ENCODE measurements at places on chromosomes 16 and 17.

GRCh38 chr17:20174588-20175265 lies 165.6 kb downstream of the SPECC1 start:
- DNase-seq: no peak

DNA sequence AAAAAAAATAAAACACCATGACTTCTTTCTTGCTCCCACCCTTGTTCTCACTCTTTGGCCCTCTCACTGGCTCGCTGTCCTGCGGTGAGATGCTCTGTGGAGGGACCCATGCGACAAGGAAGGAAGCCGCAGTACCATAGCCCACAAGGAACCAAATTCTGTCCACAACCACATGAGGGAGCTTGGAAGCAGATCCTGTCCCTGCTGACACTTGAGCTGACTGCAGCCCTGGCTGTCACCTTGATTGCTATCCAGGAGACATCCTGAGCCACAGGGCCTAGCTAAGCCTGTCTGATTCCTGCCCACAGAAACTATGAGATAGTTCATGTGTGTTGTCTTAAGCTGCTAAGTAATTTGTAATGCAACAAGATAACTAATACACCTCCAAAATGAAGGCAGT lies 4.8 kb upstream of the MT2A start:
- DNase-seq: no peak

GRCh38 chr16:87101903-87102302 lies 215.3 kb downstream of the C16orf95 start:
- no peak for DNase-seq

DNA sequence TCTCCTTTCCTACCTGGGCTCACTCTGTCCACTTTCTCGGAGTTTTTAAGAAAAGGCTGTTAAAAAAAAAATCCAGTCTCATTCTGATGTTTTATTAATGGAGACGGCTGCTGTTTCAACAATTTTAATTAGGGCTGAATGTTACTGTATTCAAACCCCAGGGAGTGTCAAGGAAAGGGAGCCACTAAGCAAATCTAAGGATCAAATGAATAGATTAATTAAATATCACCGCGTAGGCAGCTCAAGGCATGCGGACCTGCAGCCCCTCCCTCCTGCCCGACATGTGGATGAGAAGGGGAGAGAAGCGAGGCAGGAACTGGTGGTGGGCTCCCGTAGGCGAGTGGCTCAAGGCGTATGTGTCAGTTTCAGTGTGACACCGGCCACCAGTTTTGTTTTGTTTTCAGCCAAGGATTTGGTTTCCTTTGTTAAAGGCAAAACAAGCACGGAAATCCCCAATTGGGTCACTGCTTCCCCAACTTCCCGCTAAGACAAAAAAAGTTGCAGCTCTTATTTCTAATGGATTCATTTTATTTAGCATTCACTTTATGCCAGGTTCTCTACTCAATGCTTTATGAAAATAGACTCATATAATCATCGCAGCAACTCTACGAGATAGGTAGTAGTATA lies 110.6 kb downstream of the GP2 start:
- DNase-seq: no peak

DNA sequence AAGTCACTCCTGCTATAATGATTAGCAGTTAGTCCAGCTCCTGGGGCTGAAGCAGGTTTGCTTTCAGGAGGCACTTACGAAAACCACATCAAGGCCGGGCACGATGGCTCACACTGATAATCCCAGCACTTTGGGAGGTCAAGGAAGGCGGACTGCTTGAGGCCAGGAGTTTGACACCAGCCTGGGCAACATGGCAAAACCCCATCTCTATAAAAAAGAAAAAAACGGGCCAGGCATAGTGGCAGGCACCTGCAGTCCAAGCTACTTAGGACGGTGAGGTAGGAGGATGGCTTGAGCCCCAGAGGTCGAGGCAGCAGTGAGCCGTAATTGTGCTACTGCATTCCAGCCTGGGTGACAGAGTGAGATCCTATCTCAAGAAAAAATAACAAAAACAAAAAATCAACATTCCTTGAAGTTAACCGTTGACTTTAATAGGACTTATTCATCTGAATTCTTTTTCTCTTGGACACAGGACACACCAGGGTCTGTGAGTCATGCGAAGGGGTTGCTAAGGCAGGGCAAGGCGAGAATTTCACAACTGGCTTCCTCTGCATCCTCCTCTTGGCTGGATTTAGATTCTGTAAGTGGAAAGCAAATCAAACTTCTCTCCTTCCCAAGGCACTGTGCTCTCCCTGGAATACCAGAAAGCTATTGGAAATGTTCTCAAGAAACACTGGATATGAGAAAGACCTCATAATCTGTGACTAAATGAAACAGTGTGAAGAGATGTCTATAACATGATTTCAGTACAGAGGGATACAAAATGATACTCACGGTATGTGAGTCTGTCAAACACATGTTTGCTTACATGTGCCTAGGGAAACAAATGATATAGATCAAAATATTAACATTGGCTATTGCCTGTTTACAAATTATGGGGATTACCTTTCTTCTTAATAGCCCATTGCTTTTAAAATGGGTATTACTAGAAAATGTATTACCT lies 99.5 kb downstream of the SYCE1L start:
- DNase-seq: peak; percentile 68

- DNase-seq: peak; percentile 100
These were observed at the start of gene COQ7 for GRCh38 chr16:19067349-19068236. Gene COQ7, plus strand, starts transcription at chr16:19067614. Its CDS starts 51 bp downstream, at chr16:19067665.

- no peak for DNase-seq
These were observed 1.4 kb downstream of the HAGHL start for GRCh38 chr16:728131-728889.

GRCh38 chr16:25081702-25082101 lies 29.8 kb upstream of the LCMT1 start:
- no peak for DNase-seq

- no peak for DNase-seq
These were observed 90.9 kb upstream of the BCAR1 start for GRCh38 chr16:75342308-75342811.

- DNase-seq: no peak
These were observed 240.1 kb downstream of the SLC39A11 start for GRCh38 chr17:72852277-72852938.

- DNase-seq: no peak
These were observed 1.3 kb downstream of the GNGT2 start for GRCh38 chr17:49209061-49209571.

DNA sequence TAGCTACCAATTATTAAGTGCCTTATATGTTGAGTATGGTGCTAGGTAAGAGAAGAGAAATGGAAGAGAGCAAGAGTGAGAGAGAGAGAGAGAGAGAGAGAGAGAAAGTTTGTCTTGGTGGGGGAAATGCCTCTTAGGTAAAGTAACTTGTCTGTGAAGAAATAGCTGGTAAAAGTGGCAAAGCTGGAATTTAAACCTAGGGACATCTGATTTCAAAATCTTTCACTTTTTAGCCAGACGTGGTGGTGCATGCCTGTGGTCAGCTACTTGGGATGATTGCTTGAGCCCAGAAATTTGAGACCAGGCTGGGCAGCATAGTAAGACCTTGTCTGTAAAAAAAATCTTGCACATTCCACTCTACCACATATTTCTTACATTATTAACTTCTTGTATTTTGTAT lies 23.0 kb upstream of the CDR2 start:
- DNase-seq: peak; percentile 91

GRCh38 chr17:16880843-16881230 lies 91.1 kb downstream of the TNFRSF13B start:
- no peak for DNase-seq

- no peak for DNase-seq
These were observed 140.0 kb downstream of the SNX11 start for GRCh38 chr17:48247603-48248002.

DNA sequence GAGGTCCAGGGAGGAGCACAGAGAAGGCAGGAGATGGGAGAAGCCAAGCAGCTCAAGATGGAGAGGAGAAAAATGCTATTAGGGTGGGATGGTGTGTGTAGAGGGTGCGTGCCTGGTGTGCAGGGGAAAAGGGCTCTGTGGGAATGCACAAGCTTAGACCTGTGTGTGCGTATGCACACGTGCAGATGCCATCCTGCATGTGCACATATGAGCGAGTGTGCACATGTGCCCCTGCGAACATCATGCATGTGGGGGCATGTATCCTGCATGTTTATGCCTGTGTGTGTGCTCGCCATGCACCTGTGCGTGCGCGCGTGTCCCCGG lies 438 bp upstream of the KCNJ12 start:
- no peak for DNase-seq

- no peak for DNase-seq
These were observed 2.1 kb downstream of the VAT1 start for GRCh38 chr17:43020030-43020621.

- DNase-seq: no peak
These were observed 23.0 kb downstream of the METTL22 start for GRCh38 chr16:8644211-8645140.

- DNase-seq: no peak
These were observed 47.1 kb downstream of the SRCIN1 start for GRCh38 chr17:38558728-38559050.

Measured in AG09319 (cell line).